Lung microvascular endothelial cell (primary cell): ENCODE measurements at places on chromosomes 13 and 19. TPM values are rescaled to one million over a fixed set of nuclear protein-coding genes. Genes with fewer than 3 reads are reported as not detected.

GRCh38 chr13:49669735-49670309 is 21.5 kb downstream of the EBPL start:
- DNase-seq, result peak; percentile 91

DNA sequence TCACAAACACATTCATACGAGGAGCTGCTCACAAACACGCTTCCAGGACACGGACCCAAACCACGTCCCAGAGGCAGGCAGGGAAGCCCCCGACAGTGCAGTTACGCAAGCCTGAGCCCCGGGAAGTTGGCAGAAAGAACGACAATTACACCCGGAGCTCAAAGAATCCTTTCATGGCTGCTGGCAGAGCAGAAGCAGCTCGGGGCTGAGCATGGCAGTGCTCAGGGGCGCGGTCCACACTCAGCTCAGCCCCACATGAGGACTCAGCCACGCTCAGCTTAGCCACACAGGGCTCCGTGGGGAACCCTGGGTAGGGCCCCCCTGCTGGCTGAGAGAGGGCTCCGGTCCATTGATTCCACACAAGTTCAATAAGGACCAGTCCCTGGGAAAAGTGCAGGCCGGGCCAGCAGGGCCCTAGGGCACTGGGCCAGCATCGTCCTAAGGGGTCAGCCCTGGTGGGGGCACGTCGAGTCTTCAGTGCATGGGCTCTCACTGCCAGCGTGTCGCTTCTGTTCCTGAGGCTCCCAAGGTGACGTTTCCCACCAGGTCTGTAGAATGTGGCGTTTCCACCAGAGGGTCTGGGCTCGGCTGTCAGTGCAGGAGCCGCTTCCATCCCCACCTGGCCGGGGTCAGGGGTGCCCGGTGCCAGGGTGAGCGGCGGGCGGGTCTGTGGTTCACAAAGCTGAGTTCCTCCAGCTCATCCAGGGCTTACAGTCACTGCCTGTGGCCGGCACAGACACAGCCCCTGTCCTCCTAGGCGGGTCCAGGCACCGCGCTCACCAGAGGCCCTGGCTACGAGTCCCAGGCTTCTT is 23.1 kb downstream of the GAS6 start:
- DNase-seq, result no peak

- no peak for DNase-seq
These were observed 312.1 kb upstream of the PCDH20 start for GRCh38 chr13:61727767-61728166.

DNA sequence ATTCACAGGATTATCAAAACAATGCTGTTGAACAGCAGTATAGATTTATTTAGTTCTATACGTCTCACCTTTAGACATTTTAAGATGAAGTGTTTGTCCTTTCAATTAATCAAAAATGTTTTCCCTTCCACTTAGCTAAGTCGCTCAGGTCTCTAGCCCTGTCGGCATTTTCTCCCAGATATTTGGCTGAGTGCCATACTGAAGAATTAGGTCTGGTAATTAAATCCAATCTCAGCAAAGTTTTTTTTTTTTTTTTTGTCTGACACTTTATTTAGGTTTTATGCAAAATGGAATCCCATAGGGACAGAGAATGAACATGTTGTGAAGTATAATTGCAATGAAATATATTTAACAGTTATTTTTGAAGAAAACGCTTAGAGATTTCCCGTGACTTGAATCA is 44.1 kb downstream of the RFC3 start:
- no peak for DNase-seq

The GRK1 gene
- not detected in 2 replicates for total RNA-seq

The NTF4 gene
- not detected in 2 replicates for total RNA-seq

The PCP2 gene
- not detected in 2 replicates for total RNA-seq
